GOT3 (cell line): ENCODE measurements at places on chromosomes 16 and 17.

DNA sequence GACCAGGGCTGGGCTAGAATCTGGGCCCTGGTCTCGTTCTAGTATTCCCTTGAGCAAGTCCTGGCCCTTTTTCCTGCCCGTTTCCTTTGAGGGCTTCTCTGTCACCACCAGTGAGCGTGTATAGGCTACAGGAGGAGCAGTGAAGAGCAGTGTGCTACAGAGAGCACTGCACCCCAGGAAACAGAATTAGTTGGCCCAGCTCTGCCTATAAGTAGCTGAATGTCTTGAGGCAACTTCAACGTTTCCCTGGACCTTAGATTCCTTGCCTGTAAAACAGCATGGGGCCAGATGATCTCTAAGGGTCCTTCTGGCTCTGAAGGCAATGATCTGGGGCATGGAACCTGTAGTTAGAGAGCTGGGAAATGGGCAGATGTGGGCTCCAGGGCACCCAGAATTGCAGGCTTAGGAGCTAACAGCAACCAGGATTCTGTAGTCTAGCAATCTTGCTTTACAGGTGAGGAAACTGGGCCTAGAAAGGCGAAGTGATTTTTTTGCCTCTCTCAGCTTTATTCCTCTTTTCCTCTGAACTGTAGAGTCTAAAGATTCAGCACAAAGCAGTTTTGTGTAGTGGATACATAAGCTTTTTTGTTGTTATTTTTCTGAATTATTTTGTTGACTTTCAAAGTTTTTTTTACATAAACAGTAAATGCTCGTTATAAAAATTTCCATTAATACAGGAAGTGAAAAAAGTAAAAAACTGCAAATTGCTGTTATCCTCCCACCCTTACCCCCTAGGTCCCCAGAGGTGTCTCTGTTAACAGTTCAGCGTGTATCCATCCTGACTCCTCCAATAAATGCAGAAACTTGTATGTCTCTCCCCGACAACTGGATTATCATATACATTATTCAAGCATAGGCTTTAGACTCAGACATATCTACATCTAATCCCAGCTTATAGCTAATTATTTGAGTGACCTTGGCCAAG lies 1.7 kb upstream of the MYL4 start:
- no peak for DNase-seq

DNA sequence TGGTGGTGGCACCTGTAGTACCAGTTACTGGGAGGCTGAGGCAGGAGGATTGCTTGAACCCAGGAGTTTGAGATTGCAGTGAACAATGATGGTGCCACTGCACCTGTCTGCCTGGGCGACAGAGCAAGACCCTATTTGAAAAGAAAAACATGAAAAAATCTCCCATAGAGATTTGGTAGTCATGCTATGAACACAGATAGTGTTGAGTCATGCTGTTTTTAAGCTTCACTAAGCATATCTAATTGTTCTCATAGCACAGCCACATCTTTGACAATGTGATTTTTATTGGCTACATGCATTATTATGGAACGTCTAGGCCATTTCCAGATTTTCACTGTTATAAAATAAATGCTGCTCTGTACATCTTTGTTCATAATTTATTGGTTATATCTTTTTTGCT lies 6.0 kb downstream of the IL34 start:
- no peak for DNase-seq

DNA sequence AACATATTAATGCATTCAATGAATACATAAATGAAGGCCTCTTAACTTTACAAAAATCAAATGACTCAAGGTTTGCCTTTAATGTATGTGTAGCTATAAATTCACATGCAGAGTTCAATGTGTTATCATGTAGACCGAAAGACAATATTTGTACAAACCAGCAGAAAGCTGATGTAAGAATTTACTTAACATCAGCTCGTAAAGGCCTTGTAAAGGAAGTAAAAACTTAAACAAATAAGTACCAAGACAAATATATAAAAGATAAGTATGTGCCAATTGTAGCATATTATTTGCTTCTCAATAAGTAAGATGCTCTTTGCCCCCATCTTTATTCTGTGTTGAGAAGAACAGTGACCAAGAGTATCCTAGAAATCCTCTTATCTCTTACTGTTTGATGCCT lies 105.7 kb downstream of the SYCE1L start:
- DNase-seq: no peak

DNA sequence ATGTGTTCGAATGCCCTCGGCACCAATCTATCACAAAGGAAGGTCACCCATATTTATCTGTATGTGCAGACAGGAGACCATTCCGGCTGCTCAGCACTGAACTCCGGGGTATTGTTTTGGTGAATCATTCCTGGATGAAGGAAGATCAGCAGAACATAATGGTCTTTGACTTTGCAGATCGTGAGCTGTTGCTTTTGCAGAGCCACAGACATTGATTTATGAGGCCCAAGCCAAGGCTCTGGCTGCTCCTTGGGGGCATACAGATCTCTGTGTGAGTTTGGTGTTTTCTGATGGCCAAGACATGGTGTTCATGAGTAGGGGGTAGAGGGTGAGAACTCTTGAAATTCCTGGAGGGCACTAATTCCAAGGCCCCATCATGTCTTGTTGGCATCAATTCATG lies 458.8 kb upstream of the HSBP1 start:
- no peak for DNase-seq

- no peak for DNase-seq
These were observed 31.0 kb downstream of the CTCF start for GRCh38 chr16:67593288-67593687.

- DNase-seq: no peak
These were observed 86.1 kb upstream of the HSBP1 start for GRCh38 chr16:83721676-83722075.

DNA sequence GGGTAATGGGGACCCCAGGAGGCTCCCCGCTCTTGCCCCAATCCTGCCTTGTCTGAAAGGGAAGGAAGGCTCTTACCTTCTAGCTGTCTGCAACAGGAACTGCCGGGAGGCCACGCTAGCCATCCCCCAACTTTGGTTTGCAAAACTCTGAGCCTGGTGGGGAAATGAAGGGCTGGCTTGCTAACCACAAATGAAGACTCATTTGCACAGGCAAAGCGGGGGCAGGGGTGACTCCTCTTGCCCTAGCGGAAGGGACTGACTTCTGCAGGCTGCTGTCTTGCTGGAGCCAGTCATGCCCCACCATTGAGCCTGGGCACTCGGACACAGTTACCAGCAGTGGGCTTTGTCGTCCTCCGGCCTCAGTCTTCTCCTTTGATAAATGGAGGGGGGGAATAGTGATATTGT lies 52.6 kb downstream of the PLCG2 start:
- DNase-seq: no peak

DNA sequence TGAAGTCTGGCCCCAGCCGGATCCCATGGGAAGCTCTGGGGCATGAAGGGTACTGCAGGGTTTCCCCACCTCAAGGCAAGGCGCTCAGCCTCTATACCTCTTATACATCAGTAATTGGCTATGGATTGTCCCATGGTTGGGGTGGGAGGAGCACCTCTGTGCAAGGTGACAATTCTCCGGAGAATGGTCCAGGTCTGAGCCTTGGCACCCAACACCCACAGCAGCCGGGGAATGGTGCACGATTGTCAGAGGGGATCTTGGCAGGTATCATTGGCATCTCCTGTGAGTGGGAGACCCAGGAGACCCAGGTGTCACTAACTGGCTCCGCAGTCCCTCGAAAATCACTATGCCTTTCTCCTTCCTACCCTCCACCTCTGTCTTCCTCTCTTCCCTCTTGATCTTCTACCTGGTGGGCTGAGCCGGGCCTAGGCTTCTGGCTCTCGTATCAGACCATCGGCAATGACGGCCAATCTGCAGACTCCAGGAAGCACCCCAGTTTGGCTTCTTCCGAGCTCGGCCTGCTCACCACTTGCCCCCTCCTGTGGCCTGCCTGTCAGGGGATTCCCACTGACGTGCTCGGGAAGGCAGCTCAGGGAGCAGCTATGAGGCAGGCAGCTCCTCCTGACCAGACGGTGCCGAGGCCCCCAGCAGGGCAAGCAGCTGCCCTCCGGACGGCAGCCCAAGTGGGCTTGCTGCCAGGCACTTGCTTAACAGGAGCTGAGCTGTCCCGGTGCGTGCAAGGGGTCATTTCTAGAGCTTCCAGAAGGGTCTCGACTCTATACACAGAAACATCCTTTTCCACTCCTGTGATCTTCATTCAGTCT lies 10.0 kb upstream of the CALB2 start:
- no peak for DNase-seq

DNA sequence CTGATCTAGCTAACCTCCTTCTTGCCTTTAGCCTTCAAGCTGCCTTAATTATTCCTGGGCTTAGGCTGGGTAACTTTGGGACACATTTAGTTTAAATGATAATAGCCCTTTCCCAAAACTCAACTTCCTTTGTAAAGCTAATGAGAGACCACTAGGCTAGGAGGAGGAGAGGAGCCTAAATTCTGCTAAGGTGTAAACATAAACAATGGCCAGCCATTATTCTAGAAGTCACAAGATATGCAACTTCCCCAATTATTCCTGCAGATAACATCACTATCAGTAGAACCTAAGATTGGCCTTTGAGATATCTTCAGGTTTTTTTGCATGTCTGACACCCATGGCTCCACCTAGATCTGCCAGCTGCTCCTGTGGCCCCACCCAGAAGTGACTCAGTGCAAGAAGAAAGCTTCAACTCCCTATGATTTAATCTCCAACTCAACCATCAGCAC lies 131.2 kb upstream of the FAM20A start:
- no peak for DNase-seq

DNA sequence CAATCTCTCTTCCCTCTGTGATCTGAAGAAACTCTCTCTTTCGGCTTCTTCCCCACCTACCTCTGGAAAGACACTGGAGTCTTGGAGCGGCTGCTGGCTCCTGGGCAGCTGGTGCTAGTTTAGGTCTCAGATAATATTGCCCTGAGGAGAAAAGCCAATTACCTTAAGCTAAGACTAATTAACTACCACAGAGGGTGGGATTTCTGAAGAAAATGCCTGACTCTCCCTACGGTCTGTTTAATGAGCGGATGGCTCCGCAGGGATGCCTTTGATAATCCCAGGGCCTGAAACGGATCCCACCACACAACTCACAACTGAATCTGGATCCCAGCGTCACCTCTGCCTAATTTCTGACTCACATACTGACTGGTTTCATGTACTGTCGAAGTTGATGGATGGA lies 127.0 kb upstream of the NLRP1 start:
- no peak for DNase-seq

GRCh38 chr17:47812146-47812920 lies 9.3 kb downstream of the OSBPL7 start:
- no peak for DNase-seq

GRCh38 chr16:27486344-27486743 lies 63.4 kb downstream of the GTF3C1 start:
- DNase-seq: no peak

- DNase-seq: no peak
These were observed 107.2 kb downstream of the ANKFN1 start for GRCh38 chr17:56260376-56261002.

DNA sequence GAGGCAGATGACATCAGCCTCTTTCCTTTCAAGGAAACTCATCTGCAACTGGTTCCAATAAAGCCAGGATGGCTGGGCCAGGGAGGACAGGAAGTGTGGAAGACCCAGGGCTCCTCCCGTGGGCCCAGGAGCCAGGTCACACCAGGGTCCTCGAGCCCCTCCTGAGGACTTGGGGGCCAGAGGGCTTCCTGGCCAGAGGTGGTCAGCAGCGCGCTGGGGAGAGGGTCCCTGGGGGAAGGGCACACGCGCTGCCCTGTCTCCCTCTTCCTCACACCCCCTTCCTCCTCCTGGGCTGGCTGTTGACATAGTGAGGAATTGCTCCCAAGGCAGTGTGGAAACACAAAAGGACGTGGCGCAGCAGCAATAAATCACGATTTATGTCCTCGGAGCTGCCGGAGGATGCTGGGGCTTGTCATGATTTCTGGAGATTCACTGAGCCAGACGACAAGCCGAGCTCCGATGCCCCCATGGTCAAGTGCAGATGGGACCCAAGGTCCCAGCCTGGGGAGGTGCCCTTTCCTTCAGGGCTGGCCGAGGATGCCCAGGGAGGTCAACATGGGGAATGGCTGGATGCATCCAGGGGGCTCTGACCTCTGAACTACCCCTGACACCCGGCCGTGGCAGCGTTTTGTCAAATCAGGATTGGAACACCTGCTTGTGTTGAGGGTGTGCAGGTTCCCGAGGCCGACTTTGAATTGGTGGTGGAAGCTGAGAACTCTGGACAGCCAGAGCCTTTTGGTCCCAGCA lies 152.6 kb downstream of the IRF8 start:
- no peak for DNase-seq

GRCh38 chr16:76535-77272 lies 1.3 kb upstream of the MPG start:
- no peak for DNase-seq

GRCh38 chr17:65886315-65887245 lies 305.4 kb downstream of the CEP112 start:
- DNase-seq: no peak

DNA sequence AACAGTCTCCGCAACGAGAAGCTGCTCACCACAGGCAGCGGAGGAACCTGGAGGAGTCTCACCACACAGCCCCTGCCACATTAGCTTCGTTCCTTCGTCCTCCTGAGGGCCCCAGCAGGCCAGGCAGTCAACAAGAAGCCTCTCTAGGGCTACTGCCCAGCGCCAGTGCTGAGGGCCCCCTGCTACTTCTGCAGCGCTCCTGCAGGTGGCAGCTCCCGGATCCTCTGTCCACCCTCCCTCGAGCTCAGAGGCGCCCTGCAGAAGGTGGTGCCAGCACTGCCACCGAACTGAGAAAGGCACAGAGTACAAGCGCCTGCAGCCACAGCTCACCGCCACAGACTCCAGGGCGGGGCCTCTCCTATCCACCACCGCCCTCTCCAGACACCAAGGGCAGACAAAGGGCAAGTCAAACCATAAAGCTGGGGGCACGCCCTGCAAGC lies 27.3 kb downstream of the KDM8 start:
- no peak for DNase-seq

- no peak for DNase-seq
These were observed 48.6 kb upstream of the CBFA2T3 start for GRCh38 chr16:89025636-89026035.

- DNase-seq: no peak
These were observed 485 bp downstream of the DNAJA3 start for GRCh38 chr16:4426021-4426684.

GRCh38 chr17:60442271-60443173 lies 20.2 kb downstream of the CHCT1 start:
- DNase-seq: no peak

GRCh38 chr17:68294196-68294555 lies 2.9 kb downstream of the ARSG start:
- DNase-seq: no peak

GRCh38 chr17:36657390-36657762 lies 56.0 kb downstream of the MRM1 start:
- no peak for DNase-seq

- no peak for DNase-seq
These were observed 23.0 kb downstream of the SKAP1 start for GRCh38 chr17:48406936-48407567.

DNA sequence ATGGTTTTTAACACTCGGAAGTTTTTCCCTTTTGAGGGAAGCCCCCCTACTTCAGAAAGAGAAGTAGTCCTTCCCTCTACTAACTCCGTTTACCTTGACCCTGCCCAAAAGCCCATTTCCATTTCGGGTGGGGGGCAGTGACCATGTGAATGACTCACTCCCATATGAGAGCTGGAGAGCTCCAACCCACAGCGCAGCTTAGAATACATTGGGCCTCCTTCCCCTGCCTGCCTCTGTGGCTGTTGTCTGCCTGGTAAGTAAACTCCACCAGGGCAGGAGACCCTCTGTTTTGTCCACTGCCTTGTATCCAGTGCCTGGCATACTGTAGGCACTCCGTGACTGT lies 985 bp downstream of the SGSM2 start:
- no peak for DNase-seq
